Daoy (cell line): ENCODE measurements at places on chromosomes 3 and 15.
A peak's percentile ranks its signal among the peaks of the same experiment; 100 is the strongest.

GRCh38 chr3:86828751-86829150, 162.2 kb downstream of the VGLL3 start:
- no peak for DNase-seq

- no peak for DNase-seq
Measured at GRCh38 chr3:66478960-66479359, 21.9 kb downstream of the LRIG1 start.

DNA sequence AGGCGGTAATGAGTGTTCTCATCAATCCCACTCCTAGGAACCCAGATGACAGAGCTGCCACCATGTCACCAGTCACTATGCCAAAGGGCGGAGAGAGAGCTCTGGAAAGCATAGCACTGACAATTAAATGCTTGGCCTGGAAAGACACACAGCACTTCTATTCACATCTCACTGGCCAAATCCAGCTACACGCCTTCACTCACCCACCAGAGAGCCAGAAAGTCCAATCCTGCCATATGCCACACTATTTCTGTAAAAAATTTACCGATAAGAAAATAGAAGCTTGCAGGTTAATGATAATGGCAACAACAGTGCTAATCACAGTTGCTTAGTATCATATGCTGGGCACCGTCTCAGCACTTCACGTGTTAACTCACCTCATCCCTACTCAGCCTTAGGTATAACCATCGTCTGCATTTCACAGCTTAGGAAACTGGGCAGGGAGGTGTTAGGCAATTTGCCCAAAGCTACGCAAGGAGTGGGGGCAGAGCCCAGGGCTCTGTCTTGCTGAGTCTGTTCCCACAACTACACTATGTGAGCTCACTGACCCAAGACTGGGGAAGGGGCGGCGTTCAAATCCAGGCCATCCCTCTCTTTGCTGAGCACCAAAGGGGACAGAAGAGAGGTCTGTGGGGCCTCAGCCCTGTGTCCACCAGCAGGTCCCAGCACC, 16.5 kb downstream of the KLHL25 start:
- no peak for DNase-seq

DNA sequence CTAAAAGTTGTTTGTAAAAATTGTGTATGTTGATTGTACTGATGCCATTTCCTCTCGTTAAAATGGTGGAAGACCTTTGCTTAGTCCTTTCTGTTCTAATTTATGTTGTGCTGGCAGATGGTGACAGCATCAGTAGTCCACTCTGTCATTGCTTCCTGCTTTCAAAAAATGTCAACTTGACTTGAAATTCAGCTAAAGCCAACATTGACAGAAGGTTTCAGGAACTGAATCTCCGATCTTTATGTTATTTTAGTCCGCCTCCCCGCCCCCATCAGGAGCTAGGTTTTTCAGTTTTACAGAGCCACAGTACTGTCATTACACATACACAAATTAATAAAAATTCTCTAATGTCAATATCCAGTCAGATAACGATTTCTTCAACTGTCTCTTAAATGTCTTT, 1.5 kb downstream of the CEP63 start:
- no peak for DNase-seq

GRCh38 chr3:31096661-31097395, 202.4 kb upstream of the GADL1 start:
- no peak for DNase-seq

DNA sequence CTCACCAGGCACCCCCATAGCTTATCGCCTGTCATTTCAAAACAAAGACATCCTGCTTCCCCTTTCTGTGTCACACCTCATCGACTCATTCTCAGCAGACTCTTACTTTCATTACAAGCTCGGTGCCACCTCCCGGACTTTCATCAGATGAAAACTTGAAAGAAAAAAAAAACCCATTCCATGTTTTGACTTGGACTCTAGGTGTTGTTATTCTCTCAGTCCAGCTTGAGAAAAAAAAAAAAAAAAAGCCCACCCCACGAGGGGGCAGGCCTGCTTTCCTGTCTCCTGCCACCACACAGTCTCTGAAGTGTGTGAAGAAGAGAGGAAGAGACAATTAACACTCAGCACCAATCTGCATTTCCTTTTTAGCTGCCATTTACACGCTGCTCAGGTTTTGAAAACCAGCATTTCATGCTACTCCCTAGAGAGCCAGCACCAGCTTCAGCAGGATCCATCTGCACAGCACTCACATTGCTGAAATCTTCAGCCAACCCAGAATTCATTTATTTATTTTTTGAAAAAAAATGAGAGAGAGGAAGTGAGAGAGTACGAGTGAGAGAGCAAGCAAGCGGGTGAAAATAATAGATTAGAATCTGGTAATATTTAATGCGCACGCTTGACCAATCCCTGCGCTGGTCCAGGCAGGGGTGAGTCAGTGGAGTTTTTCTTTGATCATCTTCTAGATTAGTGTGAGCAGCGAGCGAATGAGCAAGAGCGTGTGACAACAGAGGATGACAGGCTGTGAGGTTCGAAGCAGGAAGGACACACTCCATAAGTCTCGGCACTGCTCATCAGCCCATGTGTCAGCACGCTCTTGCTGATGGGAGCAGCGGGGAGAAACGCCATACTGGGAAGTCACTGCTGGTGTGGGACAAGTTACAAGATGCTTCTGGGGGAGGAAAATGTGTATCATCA, 23.5 kb downstream of the ZNF80 start:
- peak; percentile 85 for DNase-seq

DNA sequence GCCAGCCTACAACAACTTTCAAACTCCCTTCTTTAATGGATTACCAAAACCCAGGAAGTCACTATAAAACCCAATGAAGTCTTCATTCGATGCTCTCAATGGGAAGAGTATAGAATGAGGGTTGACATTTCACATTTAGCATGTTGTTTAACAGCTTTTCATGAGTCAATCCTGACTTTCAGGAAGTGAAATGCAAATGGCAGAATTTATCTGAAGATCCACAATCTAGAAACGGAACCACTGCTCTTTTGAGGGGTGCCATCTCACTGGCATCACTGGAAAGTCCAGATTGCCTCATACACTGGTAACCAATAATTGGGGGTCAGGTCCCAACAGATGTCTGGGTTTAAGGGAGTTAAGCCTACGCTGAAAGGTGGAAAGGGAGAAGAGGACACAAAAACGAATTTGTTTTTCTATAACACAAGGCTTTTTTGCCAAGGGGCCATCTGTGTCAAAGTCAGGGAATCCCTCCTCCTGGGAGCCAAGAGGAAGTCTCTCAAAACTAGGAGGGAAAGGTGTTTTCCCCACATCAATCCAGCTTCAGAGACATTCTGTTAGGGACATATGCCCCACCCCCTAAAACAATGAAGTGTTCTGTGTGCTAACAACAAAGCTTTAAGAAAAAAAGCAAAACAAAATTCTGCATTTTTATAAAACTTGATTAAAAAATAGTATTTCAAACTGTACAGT, 12.0 kb upstream of the ATP1B3 start:
- DNase-seq = no peak

DNA sequence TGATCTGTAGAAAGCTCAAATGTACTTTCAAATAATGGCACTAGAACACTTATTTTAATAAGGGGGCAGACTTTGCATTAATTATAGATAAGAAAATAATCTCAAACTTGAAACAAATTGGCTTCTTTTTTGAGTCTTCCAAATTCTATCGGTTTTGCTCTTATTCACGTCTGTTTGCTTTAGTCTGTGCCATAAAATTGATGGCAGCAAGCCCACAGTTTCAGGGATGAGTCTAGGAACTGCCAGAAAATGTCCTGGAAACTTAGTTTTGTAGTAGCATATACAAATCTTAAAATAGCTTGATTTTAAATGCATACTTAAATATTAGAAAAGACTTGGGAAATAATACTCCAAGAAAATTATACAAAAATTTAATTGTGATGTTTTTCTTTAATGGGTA, 39.7 kb downstream of the BCHE start:
- DNase-seq = no peak

DNA sequence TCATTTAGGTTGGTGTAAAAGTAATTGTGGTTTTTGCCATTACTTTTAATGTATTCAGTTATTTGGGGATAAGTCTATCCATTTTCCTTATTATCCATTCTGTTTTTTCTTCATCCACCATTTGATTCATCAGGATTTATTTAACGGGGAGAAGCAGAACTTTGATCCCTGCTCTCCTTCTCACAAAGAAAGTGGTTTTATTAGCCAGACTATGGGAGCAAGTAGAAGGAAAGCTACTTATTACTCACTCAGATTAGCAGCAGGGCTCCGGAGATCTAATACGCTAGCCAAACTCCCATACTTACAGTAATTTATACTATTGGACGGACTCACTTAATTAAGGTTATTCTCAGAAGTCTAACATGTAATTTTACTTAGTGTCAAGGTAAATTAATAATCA, 14.7 kb upstream of the TMEM87A start:
- no peak for DNase-seq

DNA sequence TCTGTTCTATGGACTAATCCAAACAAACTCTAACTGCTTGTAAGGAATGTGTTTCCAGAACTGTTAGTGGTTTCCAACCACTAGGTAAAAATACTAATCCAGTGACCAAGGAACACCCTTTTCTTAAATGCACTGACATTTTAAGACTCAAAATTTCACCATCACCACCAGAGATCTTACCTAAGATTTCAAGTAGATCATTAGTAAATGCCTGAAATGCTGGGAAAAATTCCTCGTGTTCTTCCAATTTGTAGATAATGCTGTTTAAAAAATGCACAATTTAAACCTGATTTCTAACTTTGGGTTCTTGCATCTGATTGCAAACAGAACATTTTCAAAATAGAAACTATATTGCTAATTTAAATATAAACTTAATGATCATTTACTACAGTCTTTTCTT, 63.4 kb downstream of the ESYT3 start:
- DNase-seq = no peak

DNA sequence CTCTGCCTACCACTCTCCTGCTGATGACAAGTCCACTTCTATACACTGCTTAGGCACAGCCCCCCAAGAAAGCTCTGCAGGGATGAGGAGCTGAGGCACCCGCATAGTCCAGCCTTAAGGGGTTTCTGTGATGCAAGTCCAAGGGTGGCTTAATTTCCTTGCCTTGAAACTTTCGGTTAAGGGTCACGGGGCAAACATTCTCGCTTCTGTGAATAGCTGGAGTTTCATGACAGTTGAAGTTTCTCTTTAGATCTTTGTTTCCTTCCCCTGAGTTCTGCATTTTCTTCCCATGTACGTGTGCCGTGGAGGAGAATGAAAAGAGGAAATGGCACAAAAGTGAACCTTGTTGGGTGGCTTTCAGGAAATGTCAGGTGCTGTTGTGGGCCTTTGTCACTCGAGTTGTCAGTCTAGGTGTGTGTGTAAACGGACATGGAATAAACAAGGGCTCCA, 7.0 kb downstream of the GPR160 start:
- no peak for DNase-seq

DNA sequence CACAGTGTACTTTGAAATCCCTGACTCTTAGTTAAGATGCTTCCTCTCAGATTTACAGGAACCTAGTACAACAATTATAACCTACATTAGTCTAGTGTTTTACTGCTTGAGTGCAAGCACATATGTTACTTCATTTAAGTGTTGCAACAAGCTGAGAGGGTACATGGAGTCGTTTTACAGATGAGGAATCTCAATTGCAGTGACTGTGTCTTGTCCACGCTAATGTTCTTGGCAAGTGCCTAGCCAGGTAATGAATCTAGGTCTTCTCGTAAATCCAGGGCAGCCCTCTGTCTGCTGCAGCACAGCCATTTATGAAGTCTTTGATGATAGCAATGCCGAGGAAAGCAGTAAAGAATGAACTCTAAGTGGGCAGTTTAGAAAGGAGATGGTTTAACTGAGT, 384.4 kb upstream of the ARPP21 start:
- DNase-seq = no peak

DNA sequence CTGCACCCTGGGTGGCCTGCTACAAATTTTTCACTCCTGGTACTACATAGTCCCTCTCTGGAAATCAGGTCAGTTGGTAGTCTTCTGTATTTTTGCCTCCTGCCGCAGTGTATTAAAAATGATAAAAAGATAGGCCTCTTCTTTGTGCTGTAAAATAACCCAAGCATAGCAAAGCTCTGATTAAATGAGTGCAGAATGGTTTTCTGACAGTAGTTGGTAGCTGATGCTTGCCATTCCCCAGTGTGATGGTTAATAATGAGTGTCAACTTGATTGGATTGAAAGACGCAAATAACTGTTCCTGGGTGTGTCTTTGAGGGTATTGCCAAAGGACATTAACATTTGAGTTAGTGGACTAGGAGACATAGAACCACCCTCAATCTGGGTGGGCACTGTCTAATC, 264.4 kb upstream of the ZNF717 start:
- no peak for DNase-seq

- no peak for DNase-seq
Measured at GRCh38 chr15:56987286-56987685, 68.8 kb downstream of the TCF12 start.

DNA sequence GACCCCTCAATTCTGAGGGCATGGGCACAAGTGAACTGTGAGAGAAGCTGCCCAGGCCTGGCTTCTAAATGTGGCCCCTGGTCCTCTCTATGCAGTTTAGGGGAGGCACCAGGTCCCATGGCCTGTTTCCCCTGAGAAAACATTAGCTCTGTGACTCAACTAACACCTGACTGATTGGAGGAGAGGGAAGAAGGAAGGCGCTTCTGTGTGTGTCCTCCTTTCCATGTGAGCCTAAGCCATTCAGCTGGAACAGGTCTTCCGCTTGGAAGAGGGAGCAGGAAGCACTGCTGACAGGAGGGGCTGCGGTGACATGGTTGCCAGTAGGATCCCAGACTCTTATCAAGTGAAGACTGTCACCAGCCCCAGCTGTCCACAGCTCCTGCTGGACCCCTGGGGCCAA, 79.5 kb downstream of the MYLK start:
- no peak for DNase-seq

- no peak for DNase-seq
Measured at GRCh38 chr3:98826126-98826525, 63.0 kb downstream of the ST3GAL6 start.

GRCh38 chr3:116230431-116231020, 214.8 kb downstream of the LSAMP start:
- no peak for DNase-seq

DNA sequence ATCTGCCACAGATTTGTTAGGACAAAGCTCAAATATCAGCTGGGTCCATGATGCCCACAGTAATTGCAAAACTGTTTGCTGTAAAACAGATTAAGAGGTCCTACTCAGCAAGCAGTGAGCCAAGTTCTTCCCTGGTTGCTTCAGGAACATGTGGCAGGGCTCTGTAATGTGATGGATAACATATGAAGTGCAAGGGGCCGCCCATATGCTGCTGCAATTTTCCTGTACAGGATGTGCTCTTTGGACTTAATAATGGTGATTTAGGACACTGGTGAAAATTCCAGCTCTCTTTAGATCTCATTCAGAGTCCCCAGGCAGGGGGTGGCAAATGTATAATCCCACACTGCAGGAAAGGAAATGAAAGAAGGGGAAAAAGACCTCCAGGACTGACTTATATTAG, 289.4 kb downstream of the LSAMP start:
- DNase-seq = no peak
